ENCODE measurements at places on chromosomes 12 and 14. TPM values are rescaled to one million over a fixed set of nuclear protein-coding genes. Genes with fewer than 3 reads are reported as not detected.
A peak's percentile ranks its signal among the peaks of the same experiment; 100 is the strongest.

- DNase-seq, result no peak
- H3K27ac ChIP-seq, result no peak overlapping the region
- no peaks in the 10 kb centered on the region for H3K4me1 ChIP-seq
- H3K27me3 ChIP-seq, result no peaks in the 10 kb centered on the region
- H3K36me3 ChIP-seq, result peaks cover 7% of the 10 kb centered on the region
Measured at GRCh38 chr14:74501691-74502090, 8.1 kb downstream of the ISCA2 start.

Gene GALNT9
- not detected for total RNA-seq

GRCh38 chr12:108082485-108082884, 46.6 kb upstream of the WSCD2 start:
- DNase-seq, result no peak
- no peak overlapping the region for H3K27ac ChIP-seq
- H3K36me3 ChIP-seq, result no peaks in the 10 kb centered on the region
- H3K4me1 ChIP-seq, result no peaks in the 10 kb centered on the region
- no peaks in the 10 kb centered on the region for H3K27me3 ChIP-seq

DNA sequence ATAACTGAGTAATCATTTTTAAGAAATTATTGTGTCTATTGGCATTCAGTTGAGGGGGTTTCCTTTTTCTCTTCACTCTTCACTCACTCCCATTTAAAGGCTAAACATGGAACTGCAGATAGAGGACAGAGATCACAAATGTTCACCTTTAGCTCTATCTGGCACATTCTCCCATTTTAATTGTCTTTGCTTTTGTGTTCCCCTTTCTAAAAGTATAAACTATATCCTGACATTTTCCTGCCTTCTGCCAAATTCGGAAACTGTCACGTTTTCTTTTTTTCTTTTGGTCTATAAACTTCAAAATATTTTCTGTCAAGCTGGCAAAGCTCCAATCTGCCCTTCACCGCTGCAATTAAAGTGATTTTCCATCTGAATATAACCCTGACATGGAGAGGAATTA, 219.8 kb upstream of the CDKN3 start:
- H3K36me3 ChIP-seq, result no peaks in the 10 kb centered on the region
- no peaks in the 10 kb centered on the region for H3K27me3 ChIP-seq
- DNase-seq, result no peak
- peaks cover 9% of the 10 kb centered on the region for H3K4me1 ChIP-seq
- no peak overlapping the region for H3K4me3 ChIP-seq
- H3K27ac ChIP-seq, result no peak overlapping the region

Gene CNPY2
- 161 TPM for total RNA-seq

DNA sequence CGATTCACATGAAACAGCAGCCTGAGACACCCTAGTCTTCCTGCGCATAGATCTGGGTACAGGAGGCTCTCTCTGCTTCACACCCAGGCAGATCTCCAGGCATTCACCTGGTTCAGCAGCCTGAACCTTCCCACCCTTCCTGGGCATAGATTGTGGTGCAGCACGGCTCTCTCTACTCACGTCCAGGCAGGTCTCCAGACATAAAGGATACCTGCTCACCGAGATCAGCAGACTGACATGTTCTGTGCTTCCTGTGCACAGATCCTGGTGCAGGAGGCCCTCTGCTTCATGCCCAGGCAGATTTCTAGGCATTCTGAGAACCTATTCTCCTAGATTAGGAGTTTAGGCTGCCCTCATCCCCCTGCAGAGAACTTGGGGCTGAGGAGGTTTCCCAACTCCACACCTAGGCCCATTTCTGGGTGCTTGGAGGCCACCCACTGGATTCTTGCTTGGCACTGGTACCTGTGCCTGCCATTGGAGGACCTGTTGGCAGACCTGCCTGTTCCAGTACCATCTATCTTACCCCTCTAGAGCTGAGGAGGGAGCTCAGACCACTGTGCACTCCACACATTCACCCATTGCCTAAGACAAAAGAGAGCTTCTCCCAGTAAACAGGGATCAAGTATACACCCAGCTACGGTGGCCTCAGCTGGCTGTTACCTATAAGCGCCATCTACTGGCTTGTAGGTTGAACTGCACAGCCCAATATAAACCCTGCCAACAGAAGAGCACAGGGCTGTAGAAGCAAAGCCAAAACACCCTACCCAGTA, 28.0 kb upstream of the GARIN6 start:
- H3K27ac ChIP-seq, result no peak overlapping the region
- no peaks in the 10 kb centered on the region for H3K27me3 ChIP-seq
- no peak for DNase-seq
- no peak overlapping the region for H3K4me3 ChIP-seq
- no peaks in the 10 kb centered on the region for H3K36me3 ChIP-seq

GRCh38 chr12:16166563-16167470, 110.7 kb downstream of the SLC15A5 start:
- H3K27ac ChIP-seq, result no peak overlapping the region
- H3K4me1 ChIP-seq, result no peaks in the 10 kb centered on the region
- H3K4me3 ChIP-seq, result no peak overlapping the region
- no peaks in the 10 kb centered on the region for H3K36me3 ChIP-seq

DNA sequence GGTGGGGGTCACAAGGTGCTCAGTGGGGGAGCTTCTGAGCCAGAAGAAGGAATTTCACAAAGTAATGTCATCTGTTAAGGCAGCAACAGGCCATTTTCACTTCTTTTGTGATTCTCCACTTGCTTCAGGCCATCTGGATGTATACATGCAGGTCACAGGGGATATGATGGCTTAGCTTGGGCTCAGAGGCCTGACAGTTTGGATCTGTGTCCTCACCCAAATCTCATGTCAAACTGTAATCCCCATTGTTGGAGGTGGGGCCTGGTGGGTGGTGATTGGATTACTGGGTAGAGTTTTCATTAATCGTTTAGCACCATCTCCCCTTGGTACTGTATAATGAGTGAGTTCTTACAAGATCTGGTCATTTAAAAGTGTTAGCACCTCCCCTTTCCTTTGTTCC, 36.4 kb downstream of the TESPA1 start:
- no peaks in the 10 kb centered on the region for H3K27me3 ChIP-seq
- H3K4me3 ChIP-seq, result no peak overlapping the region
- no peak for DNase-seq
- H3K27ac ChIP-seq, result no peak overlapping the region

Gene C12orf50
- total RNA-seq, result not detected

- no peak overlapping the region for H3K4me3 ChIP-seq
- DNase-seq, result no peak
- H3K27me3 ChIP-seq, result no peaks in the 10 kb centered on the region
- no peaks in the 10 kb centered on the region for H3K36me3 ChIP-seq
Measured at GRCh38 chr12:13816394-13816793, 165.0 kb downstream of the GRIN2B start.

Gene RPL10L
- not detected for total RNA-seq

DNA sequence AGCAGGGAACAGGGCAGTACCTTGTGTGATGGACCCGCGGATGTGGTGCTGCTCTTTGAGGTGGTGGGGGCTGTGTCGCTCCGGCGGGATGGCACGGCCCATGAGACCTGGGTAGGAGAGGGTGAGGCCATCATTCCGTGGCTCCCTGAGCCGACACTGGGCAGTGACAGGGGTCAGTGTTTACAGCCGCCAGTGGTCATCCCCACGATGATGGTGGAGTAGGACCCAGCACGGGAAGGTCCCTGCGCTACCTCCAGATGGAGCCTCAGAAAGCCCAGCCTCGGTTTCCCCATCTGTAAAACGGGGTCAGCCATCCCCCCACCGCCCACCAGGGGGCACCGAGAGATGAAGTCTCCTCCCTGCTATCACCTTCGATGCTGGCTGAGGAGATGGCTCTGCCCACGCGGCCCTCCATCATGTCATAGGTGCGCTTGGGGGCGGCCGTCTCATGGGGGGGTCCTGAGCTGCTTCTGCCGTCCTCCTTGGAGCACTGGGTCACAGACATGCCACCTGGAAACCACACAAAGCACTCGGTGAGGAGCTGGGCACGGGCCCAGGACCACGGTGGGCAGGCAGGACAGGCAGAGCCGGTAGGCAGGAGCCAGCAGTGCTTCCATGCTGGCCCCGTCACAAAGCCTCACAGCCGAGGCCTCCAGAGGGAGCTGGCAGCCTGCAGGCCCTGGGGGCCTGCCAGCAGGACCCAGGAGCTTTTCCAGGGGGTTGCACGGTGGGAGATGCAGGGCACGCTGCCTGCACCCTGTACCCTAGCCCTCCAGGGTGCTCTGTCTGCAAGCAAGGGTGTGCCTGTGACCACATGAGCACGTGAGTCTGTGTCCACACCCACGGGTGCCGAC, 53.1 kb downstream of the RFLNA start:
- no peaks in the 10 kb centered on the region for H3K4me1 ChIP-seq
- H3K27ac ChIP-seq, result no peak overlapping the region
- no peaks in the 10 kb centered on the region for H3K27me3 ChIP-seq
- no peak for DNase-seq
- peaks cover 100% of the 10 kb centered on the region for H3K36me3 ChIP-seq

GRCh38 chr12:116614194-116614915, 55.2 kb downstream of the MAP1LC3B2 start:
- H3K27me3 ChIP-seq, result no peaks in the 10 kb centered on the region
- no peak overlapping the region for H3K27ac ChIP-seq
- DNase-seq, result no peak
- H3K36me3 ChIP-seq, result no peaks in the 10 kb centered on the region

DNA sequence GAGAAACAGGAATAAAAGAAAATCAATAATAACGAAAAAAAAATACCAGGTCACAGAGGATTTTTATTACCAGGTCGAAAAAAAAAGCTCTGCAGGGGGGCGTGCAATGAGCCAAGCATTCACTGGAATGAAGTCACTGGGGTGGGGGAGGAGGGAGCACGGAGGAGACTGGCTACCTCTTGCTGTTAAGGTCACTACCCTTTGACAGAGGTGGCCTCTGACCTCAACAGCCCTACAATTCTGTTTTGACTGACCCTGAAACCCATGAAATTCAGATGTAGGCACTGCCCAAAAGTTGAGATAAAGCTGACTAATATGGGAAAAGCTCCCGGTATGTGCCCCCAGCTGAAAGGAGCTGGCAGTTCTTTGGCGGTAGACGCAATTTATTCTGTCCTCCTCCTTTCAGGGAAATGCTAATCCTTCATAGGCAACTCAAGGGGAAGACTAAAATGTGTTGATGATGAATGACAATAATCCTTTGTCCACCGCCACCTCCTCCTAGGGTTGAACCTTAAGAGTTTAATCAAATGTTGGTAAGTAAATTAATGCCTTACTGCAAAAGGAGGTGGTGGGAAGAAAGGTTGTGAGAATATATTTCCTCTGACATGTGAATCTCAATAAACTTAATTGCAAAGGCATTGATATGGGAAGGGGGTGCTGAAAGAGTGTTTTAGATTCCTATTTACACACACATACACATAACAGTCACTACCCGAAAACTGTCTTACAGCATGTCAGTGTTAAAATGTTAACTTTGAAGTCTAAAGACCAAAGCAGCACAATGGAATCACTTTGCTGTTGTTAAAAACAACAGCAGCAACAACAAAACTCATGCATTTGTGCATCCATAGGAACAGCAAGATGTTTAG, 6.3 kb upstream of the RIC8B start:
- H3K27ac ChIP-seq, result peak overlapping the region; percentile 88
- DNase-seq, result peak; percentile 58
- H3K36me3 ChIP-seq, result no peaks in the 10 kb centered on the region

DNA sequence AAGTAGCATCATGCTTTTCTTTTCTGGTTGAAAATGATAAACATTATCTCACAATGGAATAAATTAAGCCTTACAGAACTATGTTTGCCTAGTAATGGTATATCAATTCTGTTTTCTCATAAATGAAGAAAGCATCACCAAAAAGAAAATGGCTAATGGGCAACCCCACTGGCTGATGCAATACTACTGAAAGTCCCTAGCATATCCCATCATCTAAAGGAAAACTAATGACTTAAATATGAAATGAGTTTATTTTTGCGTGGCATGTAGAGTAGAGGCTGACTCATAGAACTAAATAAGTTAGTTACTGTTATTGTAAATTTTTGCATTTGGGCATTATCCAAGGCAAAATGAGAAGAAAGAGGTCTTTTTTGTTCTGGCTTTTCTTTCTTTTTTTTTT, 1156.3 kb upstream of the SEL1L start:
- no peaks in the 10 kb centered on the region for H3K4me1 ChIP-seq
- H3K27me3 ChIP-seq, result no peaks in the 10 kb centered on the region
- no peak overlapping the region for H3K27ac ChIP-seq
- DNase-seq, result no peak
- H3K4me3 ChIP-seq, result no peak overlapping the region
- no peaks in the 10 kb centered on the region for H3K36me3 ChIP-seq

DNA sequence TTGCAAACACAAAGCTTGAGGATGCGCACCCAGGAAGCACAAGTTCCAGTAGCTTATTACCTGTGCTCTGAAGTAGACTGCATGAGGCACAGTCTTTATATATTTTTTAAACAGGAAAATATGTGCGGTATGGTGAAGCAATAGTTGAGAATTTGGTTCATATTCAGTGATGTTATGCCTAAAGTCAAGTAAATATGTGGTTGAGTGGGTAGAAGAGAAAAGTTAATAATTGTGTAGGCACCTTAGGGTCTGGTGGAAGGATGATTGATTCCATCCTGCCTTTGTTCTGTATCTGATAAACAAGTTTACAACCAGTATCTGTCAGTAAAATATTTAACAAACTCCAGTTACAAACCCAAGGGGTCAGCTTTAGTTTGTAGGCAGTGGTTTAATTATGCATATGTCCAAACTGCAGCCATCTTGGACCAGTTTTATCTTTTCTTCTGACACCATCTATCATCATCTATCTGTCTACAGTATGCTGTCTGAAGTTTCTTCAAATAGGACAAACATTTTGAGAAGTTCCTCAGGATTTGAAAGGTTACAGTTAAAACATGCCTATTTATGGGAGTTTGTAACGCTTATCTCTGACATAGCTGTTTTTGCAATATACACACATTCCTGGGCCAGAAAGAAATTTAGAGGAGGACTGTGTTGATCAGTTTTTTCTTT, 10.8 kb downstream of the SINHCAF start:
- H3K4me3 ChIP-seq, result no peak overlapping the region
- peaks cover 7% of the 10 kb centered on the region for H3K4me1 ChIP-seq
- H3K36me3 ChIP-seq, result no peaks in the 10 kb centered on the region
- H3K27ac ChIP-seq, result no peak overlapping the region

DNA sequence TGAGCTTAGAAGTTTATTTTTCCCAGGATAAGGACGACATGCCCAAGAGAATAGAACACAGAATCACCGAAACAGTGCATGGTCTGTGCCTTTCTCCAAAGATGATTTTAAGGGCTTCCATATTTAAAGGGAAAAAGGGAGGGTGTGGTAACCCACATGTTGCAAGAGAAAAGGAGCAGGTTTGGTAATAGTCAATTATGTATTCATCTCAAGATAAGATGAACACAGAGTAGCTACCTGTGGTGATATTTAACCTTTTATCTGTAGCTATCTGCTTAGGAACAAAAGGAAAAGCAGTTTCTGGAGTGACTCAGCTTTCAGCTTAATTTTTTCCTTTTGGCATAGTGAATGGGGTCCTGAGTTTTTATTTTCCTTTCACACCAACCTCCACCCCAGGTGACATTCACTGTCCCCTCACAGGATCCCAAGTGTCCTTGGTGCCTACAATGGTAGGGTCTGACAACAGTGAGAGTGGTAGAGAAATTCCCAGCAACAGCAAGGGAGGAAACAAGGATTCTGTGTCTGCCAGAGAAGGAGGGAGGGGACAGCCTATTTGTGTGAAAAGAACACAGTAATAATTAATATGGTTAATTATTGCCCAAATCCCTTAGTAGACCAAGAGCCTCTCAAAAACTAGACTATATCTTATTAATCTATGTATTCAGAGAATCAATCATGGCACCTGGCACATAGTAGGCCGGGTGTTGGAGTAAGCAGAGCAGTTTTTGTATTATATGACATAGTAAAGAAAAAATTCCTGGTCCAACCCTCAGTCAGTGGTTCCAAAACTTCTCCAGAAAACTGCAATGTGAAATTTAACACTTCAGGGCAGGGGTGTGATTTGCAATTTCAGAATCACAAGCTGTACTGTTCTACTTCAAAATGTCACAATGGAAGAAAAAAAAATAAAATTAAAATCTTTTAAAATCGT, 154.5 kb downstream of the PHLDA1 start:
- H3K4me3 ChIP-seq, result no peak overlapping the region
- no peak overlapping the region for H3K27ac ChIP-seq
- no peak for DNase-seq
- no peaks in the 10 kb centered on the region for H3K36me3 ChIP-seq
- H3K27me3 ChIP-seq, result no peaks in the 10 kb centered on the region

Measured in SJSA1 (cell line).